Effector CD8-positive, alpha-beta T cell (primary cell): ENCODE measurements at places on chromosomes 3 and 15.

GRCh38 chr15:98403169-98403568, 245.2 kb upstream of the IGF1R start:
- DNase-seq: no peak

DNA sequence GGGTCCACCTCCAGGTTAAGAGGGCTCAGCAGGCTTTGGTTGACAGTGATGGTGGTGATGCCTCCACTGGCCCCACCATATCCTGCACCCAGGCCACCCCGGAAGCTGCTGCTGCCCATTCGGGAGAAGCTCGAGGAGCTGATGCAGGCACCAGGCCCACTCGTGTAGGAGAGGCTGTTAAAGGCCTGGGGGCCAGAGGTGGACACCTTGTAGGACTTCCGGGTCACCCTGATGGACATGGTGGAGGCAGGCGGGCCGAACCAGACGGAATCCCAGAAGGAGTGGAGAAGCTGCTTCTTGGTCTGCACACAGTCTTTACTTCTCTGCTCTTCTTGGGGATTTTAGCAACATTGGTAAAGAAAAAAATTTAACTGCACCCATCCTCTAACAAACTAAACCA, 65.2 kb upstream of the CDAN1 start:
- DNase-seq: no peak

GRCh38 chr3:108008931-108009639, 81.7 kb downstream of the CD47 start:
- no peak for DNase-seq

DNA sequence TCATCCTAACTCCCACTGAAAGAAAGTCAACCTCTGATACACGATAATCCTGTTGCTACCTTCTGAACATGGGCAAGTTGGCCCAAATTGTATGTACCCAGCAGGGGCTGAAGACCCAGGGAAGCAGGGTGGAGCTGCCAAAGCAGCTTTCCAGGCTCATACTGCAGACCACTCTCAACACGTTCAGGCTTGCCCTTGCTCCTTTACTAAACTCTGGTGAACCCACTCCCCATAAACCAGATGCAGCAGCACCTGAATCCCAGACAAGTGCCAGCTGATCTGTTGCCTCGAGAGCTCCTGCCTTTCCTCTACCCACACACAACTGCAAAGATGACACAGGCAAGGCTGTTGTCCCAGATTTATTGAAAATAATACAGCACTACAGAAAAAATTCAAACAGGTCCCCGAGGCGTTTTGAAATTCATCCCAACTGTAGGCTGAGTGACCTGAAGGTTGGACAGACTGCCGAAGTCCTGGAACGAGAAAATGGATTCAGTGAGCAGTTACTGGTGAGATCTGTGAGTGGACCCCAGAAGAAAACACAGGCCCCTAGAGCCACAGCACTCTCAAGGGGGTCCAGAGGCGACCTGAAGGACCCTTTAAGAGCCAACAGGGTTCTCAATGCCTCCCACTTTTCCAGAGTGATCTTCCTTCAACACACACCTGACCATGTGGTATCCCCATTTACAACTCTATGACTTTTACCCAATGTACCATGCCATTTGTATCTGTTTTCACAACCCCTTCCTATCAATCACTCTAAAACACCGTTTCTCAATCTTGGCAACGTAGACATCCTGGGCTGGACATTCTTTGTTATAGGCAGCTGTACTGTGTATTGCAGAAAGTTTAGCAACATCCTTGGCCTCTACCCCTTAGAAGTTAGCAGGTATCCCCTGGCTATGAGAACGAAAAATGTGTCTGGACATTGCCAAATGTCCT, 3.6 kb downstream of the RPS17 start:
- DNase-seq: no peak

DNA sequence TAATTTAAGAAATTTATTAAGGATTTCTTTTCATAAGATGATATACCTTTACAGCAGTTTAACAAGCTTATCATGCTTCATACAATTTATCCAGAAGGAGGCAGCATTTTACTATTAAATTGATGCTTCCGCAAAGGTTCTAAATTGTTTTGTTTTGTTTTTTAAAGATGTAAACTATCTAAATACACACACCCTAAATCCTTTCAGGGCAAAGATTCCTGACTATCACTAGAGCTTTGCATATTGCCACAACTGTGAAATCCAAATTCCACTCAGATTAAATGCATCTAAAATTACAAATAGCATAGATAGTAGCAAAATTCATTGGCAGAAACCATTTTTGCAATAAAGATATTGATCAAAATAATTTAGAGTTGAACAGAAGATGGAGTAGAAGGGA, 44.5 kb upstream of the CCNL1 start:
- DNase-seq: no peak

- DNase-seq: no peak
Observed at GRCh38 chr3:11479221-11479620, 164.5 kb downstream of the VGLL4 start.

- no peak for DNase-seq
Observed at GRCh38 chr3:146308682-146309081, 57.8 kb upstream of the PLSCR4 start.
